Cortex of kidney (tissue), 1 donor: ENCODE measurements at places on chromosomes 1 and 21.

DNA sequence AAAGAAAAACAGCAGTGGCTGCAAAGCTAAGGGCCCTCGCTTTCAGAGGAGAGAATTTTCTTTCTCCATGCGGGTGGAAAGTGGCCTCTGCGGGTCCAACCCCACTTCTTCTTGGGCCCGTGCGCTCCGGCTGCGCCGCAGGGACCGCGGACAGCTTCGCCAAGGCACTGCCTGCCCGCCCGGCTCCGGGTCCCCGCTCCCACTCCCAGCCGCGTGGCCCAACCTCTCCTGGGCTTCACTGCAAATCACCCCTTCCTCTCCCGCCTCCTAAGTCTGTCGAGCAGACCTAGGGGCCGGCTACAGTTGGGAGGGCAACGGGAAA is 1.0 kb upstream of the RUNX3 start:
- no peak for DNase-seq

GRCh38 chr1:203368624-203369451 is 17.9 kb upstream of the FMOD start:
- DNase-seq: no peak

- no peak for DNase-seq
Measured at GRCh38 chr1:208907790-208908189, 663.6 kb upstream of the PLXNA2 start.

DNA sequence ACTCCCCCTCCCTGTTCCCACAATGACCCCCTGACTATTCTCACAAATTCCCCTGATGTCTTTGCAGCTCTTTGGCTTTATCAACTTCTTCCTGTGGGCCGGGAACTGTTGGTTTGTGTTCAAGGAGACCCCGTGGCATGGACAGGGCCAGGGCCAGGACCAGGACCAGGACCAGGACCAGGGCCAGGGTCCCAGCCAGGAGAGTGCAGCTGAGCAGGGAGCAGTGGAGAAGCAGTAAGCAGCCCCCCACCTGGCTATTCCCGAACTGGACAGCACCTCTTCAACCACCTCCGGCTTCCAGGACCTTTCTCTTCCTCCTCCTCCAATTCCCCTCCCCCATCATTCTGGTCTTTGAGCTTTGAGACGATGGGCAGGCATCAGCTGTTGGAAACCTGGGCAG is 4.4 kb upstream of the ATXN7L2 start:
- DNase-seq: no peak

DNA sequence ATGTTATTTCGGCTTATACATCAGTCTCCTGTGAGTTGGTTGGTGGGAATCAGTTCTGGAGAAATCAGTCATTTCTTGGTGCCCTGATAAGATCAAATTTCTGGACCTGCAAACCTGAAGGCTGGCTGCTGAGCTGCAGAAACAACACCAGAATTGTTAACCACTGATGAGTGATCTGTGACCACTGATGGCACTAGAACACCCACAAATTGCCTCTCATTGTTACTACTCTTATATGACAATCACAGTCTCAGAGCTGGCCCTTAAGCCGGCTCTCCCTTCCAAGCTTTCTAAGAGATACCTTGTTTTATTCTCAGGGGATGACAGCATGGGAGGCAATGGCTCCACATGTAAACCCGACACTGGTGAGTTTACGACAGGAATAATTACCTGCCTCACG is 1.9 kb downstream of the C1orf162 start:
- DNase-seq: no peak

DNA sequence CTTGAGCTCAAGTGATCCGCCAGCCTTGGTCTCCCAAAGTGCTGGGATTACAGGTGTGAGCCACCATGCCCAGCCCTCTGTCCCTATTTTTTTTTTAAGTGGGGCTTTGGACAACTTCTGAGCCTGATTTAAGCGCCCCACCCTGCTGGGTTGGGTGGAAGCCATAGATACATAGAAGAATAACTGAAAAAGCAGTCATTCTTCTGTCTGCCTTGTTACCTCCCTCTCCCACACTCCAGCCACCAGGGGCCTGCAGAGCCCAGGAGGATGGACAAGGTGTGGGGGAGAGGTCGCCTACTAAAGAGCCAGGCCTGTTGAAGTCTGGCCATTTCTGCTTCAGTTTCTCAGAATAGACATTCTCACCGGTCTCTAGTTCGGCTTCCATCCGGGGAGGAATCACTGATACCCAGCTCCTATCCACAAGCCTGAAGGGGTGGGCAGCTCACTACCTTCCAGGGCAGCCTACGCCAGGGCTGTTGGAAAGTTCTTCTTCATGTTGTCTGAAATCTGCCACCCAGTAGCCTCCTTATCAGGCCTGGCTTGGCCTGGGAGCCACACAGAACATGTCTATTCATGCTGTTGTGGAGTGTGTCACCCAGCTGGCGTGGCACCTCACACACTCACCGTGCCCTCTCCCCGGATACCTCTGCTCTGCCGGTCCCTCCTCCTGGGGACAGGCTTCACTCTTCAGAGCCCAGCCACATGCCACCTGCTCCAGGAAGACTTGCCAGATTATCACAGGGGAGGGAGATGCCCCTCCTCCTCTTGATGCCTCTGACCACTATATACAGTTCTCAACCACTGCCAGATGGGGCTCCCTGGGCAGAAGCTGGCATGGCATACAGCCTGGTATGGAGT is 27.7 kb downstream of the KNCN start:
- DNase-seq: no peak

GRCh38 chr21:32021319-32021994 is 148.6 kb downstream of the HUNK start:
- no peak for DNase-seq

DNA sequence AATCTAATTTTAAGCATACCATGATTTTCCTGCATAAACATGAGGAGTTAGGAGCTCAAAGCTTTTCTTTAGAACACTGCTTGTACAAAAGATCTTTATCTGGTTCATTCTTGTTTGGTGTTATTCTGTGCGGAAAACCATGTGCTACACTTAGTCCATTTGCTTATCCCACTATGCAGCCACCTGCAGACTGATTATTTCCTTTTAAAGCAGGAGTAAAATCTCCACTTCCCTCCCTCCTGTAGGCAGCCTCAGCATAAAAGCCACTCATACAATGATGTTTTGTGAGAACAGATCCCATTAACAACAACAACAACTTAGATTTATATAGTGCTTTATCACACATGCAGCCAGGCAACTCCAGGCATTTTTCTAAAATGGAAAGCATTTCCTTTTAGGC is 355.3 kb upstream of the NEGR1 start:
- no peak for DNase-seq

- no peak for DNase-seq
Measured at GRCh38 chr1:73343947-73344346, 854.0 kb downstream of the LRRIQ3 start.

DNA sequence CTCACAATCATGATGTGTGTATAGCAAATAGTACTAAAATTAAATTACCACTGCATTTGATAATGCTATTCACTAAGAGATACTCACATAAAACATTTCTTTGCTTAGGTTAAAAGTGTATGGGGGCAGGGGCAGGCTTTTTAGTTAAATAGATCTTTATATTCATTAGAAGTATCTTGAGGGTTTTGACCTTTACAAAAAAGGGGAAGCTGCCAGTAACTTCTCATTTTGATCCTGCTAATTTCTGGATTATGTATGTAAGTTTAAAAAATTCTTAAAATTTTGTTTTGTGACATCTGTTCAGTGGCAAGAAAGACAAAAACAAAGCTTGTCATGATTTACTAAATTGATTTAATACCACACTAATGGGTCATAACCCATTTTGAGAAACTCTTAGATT is 45.8 kb upstream of the S1PR1 start:
- no peak for DNase-seq

DNA sequence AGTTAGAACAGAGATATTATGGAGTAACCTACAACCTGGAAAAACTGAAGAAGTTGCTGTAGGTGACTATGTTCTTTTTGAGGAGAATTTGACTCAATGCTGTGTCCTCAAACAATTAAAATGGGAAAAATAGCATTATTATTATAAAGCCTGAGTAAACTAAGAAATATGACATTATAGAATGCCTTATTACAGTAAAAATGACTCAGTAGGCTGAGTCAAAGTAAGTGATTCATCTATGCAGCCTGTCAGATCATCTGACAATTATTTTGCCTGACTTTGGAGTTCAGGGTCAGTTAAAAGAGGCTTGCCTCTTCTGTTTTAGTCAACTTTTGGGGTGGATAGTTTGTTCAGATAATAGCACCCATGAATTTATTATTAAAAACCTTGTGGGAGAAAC is 150.8 kb upstream of the PTGFR start:
- no peak for DNase-seq
